ENCODE measurements at places on chromosomes 4 and X.

GRCh38 chr4:8419222-8420041 is 21.1 kb downstream of the ACOX3 start:
- no peak for DNase-seq

DNA sequence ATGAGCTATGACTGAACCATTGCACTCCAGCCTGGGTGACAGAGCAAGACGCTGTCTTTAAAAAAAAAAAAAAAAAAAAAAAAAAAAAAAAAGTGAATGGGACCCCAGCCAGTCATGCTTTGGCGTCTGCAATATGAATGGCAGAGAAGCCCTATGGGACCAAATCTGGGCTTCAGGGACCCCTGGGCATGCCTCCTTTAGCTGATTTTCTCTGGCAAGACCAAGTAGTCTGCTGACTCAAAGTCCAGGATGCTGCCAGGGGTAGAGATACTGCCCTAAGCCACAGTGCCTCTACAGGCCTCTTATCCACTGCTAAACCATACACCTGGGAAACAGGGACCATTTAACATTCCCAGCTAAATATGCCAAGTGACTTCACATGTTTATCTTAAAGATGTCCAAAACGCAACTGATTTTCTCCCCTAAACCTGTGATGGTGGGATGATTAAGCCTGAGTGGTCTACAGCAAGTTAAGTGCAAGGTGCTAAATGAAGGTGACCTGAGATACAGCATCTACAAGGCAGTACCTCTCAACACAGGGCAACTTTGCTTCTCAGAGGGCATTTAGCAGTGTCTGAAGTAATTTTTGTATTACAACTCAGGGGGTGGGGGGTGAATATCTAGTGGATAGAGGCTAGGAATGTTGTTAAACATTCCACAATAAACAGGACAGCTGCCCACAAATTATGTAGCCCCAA is 5.8 kb downstream of the RPS4X start:
- no peak for DNase-seq

- no peak for DNase-seq
These were observed 6.2 kb downstream of the TCEAL9 start for GRCh38 chrX:103362474-103362873.

DNA sequence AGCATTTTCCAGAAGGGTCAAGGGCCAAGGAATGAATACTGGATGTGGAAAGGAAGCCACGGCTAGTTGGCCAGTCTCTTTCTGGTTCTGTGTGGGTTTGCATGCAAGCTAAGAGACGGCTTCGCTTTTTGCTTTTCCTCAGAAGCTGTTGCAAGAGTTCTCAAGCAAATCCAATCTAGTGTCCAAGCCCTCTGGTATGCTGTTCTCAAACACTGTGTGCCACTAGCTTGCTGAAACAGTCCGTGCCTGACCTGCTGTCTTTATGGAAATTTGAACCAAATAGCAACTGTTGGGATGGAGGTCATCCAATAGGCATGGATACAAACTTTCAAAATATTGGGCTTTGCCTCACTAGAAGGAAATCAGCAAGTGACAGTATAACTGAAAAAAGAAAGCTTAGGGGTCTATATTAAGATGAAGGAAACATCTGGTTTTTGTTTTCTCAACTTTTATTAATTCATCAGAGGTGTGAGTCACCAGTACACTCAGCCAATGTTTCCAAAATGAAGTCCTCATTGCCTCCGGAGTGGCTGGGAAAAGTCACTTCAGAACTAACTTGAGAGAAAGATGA is 70.5 kb downstream of the SLC9A6 start:
- DNase-seq, result no peak
